HCT116 (cell line): ENCODE measurements at places on chromosomes 7 and 10.

GRCh38 chr7:40197527-40197926 lies 62.7 kb downstream of the SUGCT start:
- DNase-seq: no peak

DNA sequence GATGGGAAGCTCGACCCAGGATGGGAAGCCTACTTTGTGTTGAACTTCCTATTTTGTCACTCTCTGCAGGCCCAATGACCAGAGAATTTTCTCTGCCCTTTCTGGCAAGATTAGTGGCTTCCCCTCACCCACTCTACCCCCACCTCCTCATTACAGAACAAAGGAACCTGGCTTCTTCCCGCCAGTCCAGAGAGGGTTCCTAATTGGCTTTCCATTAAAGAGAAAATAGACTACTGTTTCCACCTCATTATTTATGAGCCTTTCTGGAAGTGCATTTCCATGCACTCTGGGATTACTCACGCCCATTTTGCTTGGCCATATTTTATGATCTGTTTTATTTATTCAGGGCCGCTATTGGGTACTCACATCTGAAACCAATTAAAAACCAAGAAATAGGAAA lies 94.9 kb upstream of the TCF7L2 start:
- no peak for DNase-seq

- DNase-seq: no peak
These were observed 5.2 kb downstream of the LGI1 start for GRCh38 chr10:93762979-93763391.

- no peak for DNase-seq
These were observed 6.9 kb downstream of the KMT2E start for GRCh38 chr7:105020926-105021325.

DNA sequence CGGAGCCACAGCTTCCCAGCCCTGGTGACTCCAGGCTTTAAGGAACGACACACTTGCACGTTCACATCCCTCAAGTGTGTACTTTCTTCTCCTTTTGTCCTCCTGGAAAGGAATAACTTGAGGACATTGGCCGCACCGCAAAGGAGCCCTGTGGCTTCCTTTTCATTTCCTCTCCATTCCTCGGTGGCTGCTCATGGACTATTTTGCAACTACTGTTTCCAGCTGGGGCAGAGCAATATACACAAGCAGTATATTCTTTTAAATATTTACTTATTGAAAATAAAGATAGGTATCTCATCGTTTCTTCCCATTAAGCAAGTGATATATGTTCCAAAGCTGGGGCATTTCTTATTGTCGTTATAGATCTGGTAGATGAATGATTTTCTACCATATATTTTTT lies 97.2 kb upstream of the LYZL1 start:
- no peak for DNase-seq

- DNase-seq: no peak
These were observed 82.0 kb upstream of the PDZD8 start for GRCh38 chr10:117457071-117457810.

GRCh38 chr7:44161371-44161770 lies 20.2 kb upstream of the MYL7 start:
- DNase-seq: no peak

DNA sequence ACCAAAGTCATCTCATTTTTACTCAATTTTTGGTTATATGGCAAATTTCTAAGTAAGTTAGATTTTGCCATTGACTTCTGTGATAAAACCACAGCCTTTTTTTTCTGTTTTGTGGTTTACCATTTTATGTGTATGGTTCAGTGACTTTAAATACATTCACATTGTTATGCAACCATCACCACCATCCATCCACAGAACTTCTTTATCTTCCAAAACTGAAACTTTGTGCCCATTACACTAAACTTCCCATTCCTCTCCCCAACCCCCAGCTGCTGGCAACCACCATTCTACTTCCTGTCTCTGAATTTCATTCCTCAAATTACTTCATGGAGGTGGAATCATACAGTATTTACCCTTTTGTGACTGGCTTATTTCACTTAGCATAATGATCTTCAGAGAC lies 280.4 kb upstream of the TCERG1L start:
- DNase-seq: no peak

GRCh38 chr10:98814470-98814869 lies 367.7 kb upstream of the HPS1 start:
- DNase-seq: no peak

- DNase-seq: no peak
These were observed 209.1 kb upstream of the VWC2 start for GRCh38 chr7:49564379-49564714.
